ENCODE measurements at places on chromosomes 16 and 17.
A peak's percentile ranks its signal among the peaks of the same experiment; 100 is the strongest.

GRCh38 chr17:2251098-2251497 is 52.5 kb downstream of the SMG6 start:
- no peak for DNase-seq

- peak; percentile 75 for DNase-seq
These were observed 1.9 kb upstream of the CPD start for GRCh38 chr17:30376621-30377452.

- DNase-seq: no peak
These were observed 190.6 kb downstream of the CYLD start for GRCh38 chr16:50932348-50932935.

GRCh38 chr16:27286451-27286850 is 17.9 kb upstream of the NSMCE1 start:
- no peak for DNase-seq

GRCh38 chr17:64984851-64985521 is 65.7 kb upstream of the LRRC37A3 start:
- peak; percentile 40 for DNase-seq

DNA sequence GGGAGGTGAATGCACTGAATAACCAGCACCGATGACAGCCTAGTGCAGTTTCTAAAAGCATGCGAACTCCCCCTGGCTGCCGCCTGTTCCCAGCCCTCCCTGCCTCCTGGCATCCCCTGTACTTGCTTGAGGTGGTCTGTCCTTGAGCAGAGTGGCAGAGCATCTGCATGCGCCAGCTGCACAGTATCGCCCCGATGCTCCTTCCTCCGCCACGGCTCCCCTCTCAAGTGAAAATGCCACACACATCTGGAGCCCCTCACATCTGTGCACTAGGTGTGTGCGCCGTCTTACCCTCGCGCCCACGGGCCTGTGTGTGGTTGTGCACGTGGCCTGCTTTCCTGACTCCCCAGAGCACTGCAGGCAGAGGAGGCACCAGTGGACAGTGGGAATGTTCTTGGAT is 111.9 kb downstream of the CCDC182 start:
- DNase-seq: no peak

- DNase-seq: no peak
These were observed 1.5 kb upstream of the CARD14 start for GRCh38 chr17:80168371-80168770.

- no peak for DNase-seq
These were observed 27.8 kb upstream of the INTS2 start for GRCh38 chr17:61955619-61956018.

- DNase-seq: no peak
These were observed 53.9 kb upstream of the NETO2 start for GRCh38 chr16:47197536-47198179.

- DNase-seq: no peak
These were observed 153.5 kb upstream of the CDC42EP4 start for GRCh38 chr17:73465130-73465952.

DNA sequence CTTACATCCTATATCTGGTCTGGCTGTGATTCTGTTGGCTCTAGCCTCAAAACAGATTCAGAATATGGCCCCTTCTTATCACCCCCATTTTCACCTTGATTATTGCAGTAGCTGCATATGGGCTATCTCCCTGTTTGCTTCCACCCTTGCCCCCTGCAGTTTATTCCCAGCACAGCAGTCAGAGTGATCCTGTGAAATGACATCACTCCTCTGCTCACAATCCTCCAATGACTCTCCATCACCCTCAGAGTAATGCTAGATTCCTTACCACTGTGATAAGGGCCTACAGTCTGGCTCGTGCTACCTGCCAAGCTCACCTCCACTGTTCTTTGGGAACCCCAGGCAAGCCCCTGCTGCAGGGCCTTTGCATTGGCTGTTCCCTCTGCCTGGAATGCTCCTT is 92.5 kb downstream of the ASIC2 start:
- no peak for DNase-seq

GRCh38 chr16:89581861-89582563 is 6.5 kb downstream of the CPNE7 start:
- no peak for DNase-seq

- no peak for DNase-seq
These were observed 147.5 kb downstream of the IRX5 start for GRCh38 chr16:55078153-55078552.

DNA sequence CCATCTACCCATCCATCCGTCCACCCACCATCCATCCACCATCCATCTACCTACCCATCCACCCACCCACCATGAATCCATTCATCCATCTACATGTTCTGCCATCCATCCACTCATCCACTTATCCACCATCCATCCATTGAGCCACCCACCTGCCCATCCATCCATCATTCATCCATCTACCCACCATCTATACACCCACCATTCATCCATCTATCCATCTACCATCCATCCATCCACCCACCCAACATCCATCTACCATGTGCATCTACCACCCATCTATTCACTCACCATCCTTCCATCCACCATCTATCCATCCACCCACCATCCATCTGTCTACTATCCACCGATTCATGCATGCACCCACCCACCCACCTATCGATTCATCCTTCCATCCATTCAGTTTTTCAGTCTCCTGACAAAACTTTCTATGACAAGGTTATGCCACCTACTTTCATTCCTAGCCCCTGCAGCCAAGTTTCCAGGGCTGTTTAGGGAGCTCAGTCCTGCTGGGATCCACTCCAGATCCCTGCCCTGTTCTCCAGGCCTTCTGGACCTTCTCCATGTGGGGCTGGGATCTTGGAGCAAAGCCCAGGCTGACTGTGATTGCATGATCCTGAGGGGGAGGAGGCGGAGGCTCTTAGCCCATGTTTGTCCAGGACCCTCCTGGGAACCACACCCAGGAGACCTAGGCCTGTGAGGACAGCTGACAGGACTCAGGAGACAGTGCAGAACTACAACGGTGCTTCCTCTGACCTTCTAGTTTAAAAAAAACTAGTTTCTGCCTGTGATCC is 27.4 kb downstream of the BCO1 start:
- no peak for DNase-seq

- no peak for DNase-seq
These were observed 5.3 kb upstream of the WDR24 start for GRCh38 chr16:695355-696089.

DNA sequence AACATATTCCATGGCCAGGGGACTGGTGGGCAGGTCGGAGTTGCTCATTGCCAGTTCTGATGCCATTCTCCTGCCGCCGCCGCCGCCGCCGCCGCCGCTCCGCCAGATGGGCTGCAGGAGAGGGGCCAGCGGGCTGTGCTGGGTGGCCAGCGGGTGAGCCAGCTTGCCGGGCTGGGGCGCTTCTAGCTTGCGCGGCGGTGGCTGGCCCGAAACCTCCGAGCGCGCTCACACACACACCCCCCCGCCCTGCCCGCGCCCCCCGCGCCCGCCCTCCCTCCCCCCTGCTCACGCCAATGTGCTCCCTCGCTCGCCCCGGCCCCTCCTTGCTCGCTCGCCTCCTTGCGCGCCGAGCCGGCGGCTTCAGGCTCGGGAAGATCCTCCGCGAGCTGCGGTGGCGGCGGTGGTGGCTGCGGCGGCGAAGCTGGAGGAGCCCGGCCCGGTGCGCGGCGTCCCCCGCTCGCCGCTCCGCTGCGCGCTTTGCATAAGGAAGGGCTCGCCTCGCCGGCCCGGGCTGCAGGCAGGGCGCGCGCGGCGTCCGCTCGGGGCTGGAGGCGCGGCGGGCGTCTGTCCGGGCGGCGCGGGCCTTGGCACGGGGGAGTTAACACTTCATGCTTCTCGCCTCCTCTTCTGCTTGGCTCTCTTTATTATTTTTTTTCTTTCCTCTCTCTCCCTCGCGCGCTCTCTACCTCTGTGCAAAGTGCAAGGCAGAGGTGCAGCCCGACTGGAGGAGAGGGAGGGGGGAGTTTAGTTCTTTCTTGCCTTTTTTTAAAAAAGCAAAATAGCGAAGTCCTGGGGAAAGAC is 500 bp downstream of the MAF start:
- no peak for DNase-seq

- no peak for DNase-seq
These were observed 21.3 kb upstream of the CDH15 start for GRCh38 chr16:89150090-89150835.

- no peak for DNase-seq
These were observed 174.3 kb downstream of the MAP2K6 start for GRCh38 chr17:69588827-69589239.

DNA sequence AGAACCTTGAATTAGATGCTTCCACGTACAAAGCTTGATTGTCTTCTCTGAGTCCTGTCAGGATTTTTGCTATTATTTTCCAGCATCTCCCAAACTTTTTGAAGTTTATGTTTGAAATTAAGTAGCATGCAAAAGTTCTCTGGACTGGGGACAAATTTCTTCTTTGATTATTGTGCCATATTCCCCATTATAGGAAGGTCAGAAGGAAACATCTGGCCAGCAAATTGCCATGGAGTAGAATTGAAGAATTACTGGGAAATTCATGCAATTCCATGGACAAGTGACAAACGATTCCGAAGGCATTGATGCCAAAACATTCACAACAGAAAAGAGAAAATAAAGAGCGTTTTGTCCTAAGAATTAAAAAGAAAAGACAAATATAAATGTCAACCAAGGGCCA is 737.2 kb downstream of the CDH11 start:
- no peak for DNase-seq

DNA sequence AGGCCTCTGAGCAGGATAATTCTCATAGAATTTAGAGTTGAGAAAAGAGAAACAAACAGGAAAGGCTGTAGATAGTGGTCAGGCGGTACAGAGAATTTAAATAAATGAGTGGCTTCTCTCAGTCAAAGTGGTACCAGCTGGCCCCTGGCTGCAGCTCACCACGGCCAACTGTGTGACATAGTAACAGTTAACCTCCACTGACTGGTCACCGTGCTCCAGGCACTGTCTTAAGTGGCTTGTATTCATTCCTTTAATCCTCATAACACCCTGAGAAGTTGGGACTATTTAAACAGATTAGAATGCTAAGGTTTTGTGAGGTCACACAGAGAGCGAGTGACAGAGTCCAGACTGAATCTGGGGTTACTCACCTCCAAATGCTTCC is 108.9 kb downstream of the GNAO1 start:
- DNase-seq: no peak

DNA sequence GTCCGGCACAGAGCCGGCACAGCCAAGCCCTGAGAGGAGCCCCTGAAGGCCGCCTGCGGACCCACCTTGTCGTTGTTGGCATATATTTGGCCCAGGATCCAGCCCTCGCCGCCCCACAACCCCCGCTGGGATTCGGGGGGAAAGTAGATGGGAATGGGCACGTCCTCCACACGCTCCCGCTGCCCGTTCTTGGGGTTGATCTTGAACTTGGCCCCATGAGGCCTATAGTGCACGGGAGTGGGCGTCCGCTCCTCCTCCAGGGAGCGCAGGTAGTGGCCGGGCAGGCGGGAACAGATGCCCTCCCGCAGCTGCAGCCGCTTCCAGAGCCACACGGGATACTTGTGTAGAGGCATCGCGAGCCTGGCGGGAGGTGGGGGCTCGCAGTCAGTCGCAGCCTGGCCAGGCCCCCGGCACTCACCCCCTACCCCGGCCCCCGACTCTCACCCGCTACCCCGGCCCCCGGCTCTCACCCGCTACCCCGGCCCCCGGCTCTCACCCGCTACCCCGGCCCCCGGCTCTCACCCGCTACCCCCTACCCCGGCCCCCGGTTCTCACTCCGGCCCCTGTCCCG is 387 bp downstream of the MRPL28 start:
- DNase-seq: no peak

DNA sequence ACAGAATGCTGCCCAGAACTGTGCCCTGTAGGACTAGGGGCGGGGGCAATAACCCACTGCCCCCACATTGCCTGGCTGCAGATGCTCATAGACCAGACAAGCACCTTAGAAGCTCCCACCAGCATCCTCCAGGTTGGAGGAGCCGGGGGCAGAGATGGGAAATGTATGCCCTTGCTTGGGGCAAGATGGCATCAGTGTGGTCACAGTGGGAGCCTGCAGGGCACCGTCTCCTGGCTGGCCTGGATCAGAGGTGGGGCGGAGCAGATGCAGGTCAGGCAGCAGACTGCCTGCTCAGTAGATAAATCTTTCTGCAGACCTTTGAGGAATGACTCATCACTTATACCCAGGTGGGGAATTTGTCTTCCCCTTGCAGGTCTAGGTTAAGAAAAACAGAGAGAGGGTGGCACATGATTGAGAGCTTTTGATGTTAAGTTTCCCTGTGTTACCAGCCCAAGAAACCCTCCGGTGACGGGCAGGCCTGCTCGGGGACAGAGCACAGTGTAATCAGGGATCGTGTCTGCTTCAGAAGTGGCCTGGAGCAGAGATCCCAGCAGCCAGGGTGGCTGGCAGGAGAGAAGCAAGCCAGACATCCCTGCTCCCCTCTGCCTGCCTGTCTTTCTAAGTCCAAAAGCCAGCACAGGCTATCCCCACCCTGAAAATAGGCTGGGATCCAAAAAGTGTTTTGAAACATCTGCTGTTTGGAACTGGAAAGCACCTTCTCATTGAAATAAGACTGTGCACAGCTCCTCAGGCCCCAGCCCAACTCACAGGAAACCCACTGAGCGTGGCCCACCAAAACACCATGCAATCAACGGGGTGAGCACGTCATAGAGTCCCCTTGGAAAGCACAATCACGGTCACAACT is 50.7 kb upstream of the RPL38 start:
- DNase-seq: no peak

Data from SK-N-MC (cell line).